Daoy (cell line): ENCODE measurements at places on chromosomes 12 and 14. TPM values are rescaled to one million over a fixed set of nuclear protein-coding genes. Genes with fewer than 3 reads are reported as not detected.

Gene PMEL
- total RNA-seq: 0.06 and 0.12 TPM in 2 replicates

Gene MAP1LC3B2
- total RNA-seq: 0.17 TPM in 1 of 2 replicates, not detected in the other

Gene GSG1
- total RNA-seq: 0.06 TPM in 1 of 2 replicates, not detected in the other

Gene MYH6
- total RNA-seq: not detected in 2 replicates

Gene CIROP
- total RNA-seq: not detected in 2 replicates

GRCh38 chr14:101960225-101960624 lies 4.1 kb upstream of the DYNC1H1 start:
- DNase-seq: no peak

GRCh38 chr12:110200124-110200417 lies 75.9 kb downstream of the IFT81 start:
- DNase-seq: no peak

GRCh38 chr12:115984616-115985015 lies 292.9 kb downstream of the MED13L start:
- no peak for DNase-seq
